ENCODE measurements at places on chromosomes 7 and 10.
A peak's percentile ranks its signal among the peaks of the same experiment; 100 is the strongest.

DNA sequence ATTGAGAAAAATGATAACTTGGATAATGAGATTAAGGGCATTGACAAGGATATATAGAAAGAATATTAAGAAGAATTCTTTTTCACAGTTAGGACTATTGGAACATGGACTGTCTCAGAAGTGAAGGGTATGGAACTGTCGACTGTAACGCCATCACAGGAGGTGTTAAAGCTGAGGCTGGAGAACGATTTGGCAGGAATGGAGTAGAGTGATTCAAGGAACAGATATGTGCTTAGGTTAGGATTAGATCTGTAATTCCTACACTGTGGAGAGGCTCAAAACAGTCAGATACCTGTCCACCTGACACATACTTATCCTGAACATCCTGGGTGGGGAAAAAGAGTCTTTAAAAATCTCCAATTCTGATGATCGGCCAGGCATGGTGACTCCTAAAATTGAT is 30.9 kb downstream of the RHOBTB1 start:
- no peak for DNase-seq

- no peak for DNase-seq
Measured at GRCh38 chr10:101564490-101564991, 23.5 kb downstream of the POLL start.

DNA sequence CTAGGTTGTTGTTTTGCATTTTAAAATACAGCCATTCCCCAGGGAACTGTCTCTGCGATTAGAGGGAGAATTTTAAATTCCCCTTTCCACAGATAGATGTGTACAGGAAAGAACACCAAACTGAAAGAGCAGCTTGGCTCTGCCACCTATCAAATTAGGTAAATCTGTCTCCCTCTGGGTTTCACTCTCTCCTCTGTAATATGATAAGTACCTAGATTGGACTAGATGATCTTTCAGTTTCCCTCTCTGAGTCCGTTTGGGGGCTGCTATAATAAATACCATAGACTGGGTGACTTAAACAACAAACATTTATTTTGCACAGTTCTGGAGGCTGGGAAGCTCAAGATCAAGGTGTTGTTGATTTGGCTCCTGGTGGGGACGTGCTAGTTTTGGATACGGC is 186.0 kb downstream of the KIF20B start:
- DNase-seq, result no peak

DNA sequence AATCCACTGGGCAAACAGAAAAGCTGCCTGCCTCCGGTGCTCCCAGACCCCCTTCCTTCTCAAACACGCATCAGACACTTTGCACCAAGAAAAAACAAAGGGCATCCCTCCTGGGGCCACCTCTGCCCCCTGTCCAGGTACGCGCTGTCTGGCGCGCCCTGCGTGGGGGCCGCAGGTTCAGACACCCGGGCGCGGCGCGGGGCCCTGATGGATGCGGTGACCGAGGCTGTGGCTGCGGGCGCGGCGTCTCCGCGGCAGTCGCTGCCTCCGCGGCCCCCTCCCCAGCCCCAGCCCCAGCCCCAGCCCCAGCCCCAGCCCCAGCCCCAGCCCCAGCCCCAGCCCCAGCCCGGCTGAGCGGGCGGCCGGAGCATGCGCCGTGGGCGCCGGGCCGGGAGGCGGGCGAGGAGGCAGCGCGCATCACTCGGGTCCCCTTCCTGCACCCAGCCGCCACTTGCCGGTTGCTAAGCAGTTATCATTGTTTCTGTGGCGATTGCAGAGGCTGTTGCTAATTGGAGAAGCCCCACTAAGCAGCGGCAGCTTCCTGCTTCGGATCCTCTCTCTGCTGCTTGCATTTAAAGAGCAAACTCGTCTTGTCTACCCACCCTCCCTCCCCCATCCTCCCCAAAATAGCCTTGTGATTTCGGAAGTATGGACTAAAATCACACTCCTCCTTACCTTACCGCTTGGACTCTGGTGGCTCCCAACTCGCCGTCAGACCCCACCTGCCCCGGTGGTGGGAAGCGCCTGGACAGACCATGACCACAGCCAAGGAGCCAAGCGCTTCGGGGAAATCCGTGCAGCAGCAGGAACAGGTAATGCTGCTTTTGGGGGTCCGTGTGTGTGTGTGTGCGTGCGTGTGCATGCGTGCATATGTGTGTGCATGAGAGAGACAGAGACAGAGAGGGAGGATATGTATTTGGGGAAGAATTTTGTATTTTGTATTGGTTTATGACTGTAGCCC is 252.8 kb downstream of the DPP6 start:
- DNase-seq, result no peak

- peak; percentile 59 for DNase-seq
Measured at GRCh38 chr7:110224643-110225042, 866.3 kb upstream of the LRRN3 start.

- no peak for DNase-seq
Measured at GRCh38 chr10:114767986-114768821, 53.4 kb upstream of the FHIP2A start.

DNA sequence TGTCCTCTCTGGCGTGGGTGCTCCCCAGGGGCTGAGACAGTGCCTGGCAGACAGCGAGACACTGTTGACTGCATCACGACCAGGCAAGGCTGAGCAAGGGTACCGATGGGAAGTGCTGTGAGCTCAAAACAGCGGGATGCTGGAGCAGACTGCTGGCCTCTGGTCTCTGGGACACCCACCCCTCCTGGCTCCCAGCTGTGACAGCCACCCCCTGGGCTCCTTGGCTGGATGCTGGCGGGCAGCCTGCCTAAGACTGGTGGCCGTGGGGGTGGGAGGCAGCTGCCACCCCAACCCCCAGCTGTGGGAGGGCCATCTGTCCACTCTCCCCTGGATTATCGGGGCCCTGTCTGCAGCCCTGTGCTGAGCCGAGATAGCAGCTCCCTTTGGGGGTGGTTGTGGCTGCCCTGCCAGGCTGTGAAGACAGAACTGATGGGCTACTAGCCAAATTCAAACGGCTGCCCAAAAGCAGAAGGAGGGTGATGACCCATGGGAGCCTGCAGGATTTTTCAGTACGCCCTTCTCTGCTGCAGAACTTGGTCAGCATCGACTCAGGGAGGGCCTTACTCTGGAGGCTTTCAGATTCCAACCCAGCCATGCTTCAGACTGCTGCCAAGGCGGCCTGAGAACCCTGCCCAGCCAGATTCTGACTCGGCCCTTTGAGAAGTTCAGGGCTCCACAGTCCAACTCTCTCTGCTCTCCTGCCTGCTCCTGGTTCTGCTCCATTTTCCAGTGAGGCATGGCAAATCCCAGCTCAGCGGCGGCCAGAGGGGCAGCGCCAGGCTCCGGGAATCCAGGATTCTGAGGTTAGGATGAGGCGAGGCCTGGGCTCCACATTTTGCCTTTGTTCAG is 125.3 kb downstream of the NEURL1 start:
- no peak for DNase-seq

- no peak for DNase-seq
Measured at GRCh38 chr7:8436965-8437364, 3.6 kb downstream of the NXPH1 start.

- no peak for DNase-seq
Measured at GRCh38 chr7:57182031-57182430, 49.8 kb upstream of the ZNF479 start.

DNA sequence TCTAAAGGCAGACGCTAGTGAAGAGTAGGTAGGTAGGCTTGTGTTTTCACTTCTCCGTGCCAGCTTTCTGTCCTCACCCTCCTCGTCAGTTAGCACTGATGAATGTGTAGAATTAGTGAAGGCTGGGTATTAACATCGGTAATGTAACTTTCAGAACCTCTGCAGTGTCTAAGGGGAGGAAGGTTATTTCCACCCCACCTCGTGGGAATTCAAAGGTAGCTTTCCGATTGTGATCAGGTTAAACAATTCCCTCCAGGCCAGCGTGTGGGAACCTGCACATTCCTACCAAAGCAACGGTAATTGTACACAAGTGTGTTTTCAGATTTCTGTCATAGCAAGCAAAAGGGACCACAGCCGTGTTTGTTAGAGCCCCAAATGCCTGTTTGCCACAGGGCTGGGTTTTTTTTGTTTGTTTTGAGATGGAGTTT is 405.0 kb upstream of the GALNT17 start:
- no peak for DNase-seq
